ENCODE measurements at places on chromosomes 6 and 20.

DNA sequence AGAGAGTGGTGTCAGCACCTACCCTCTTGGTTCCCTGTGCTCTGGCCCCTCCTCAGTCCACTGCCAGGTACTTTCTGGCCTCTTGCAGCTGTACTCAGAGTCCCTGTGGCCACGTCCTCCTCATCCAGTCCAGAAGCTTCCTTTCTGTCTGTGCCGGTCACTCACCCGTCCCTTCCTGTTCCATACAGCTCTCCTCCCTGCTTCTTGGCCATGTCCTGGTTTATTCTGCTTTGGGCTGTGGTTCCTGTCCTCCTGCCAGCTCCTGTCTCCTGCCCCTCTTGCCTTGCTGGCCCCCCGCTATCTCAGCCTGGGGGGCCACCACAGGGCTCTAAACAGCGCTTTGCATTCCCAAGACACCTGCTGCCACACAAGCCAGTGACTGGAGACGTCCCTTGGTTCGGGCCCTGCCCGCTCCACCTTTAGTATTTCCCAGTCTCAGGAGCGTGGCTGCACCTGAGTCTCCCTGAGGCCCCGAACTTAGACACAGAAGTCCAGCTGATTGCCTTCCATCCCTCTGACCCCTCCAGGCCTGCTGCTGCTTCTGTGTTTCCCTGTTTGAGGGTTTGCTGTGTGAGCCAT, 15.5 kb upstream of the RBM38 start:
- DNase-seq: no peak

DNA sequence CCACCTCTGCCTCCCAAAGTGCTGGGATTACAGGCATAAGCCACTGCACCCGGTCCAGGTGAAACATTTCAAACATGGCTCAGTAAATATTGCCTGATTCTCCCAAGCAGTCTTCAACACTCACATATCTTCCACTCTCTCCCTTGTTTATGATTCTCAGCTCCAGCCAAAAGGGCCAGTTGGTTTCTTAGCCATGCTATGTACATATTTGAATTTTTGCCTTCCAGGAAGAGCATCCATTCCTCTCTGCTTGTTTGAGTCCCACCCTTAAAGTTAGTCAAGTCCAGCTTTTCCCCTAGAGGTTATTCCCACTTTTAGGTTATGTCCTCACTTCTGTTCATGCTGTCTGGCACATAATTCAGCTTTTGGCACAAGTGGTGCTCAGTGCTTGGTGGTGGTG, 5.9 kb downstream of the KIFC1 start:
- DNase-seq: no peak

DNA sequence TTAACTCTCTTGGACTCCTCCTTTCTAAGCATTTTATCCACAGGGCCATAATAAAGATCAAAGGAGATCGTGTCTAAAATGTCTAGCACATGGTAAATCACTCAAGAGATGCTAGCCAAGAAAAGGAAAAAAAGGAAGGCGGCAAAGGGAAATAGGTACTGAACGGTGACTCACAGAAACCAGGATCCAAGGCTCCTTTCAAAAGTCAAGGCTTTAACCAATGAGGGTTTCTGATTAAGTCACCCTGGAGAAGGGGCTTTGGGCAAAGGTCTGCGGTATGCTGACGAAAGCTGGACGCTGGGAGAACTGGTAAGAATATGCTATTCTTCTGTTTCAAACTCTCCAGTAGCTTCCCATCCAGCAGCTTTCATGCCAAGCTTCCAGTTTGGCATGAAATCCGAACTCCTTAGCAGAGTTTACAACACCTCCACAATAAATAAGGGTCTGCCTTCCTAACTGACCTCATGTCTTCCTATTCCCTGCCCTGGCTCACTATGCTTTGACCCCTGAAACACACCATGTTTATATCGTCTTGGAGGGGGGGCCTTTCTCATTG, 1.0 kb downstream of the TOMM34 start:
- peak; percentile 27 for DNase-seq

DNA sequence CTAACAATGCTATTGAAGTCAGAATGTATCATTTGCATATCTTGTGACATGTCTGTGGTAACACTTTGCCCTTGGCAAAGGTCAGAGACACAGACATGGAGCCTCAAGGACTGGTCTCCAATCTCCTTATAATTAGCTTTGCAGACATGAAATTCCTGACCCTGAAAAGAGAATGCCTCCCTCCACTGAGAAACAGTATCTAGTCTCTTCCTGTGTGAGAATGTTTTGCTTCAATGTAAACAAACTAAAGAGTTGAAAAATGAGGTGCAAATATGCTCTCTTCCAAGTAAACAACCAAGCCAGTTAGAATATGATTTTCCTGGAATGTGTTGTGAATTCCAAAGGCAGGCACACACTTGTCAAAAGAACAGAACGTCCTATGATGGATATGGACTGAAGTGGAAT, 407.1 kb upstream of the MARCKS start:
- peak; percentile 75 for DNase-seq

DNA sequence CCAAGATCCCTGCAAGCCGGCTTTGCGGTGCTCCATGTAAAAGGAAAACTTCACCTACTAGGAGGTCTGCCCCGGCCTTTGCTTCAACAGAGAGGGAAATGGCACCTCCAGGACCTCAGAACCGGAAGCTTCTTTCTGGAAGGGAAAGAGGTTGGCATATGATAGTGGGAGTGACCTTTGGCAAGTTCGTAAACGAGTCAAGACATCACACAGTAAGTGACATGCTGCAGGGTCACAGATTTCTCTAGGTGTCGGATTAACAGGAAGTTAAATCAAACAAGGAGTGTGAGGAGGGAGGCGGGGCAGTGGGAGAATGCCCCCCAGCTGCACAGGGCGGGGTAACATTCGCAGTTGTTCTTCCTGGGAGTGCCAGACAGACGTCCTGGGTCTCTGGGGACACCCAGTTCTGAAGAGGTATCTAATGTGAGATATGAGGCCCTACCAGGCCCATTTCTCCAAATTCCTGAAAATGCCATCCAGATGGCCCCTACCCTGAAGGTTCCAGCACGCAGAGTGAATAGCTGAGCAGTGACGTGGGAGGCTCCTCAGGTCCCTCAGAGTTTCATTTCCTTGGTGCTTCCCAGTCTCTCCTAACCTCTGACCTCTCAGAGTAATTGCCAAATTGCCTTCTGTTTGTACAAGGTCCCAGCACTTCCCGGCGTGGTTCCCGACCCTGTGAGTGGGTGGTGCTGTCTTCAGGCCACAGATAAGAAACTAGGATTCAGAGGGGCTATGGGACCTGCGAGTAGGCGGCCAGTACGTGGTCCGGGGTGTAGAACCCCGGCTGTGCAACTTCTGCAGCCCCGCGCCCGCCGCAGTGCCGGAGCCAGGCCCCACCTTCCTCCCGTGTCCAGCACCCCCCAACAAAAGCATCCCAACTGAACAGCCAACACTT, 1.9 kb downstream of the RRBP1 start:
- DNase-seq: peak; percentile 68

DNA sequence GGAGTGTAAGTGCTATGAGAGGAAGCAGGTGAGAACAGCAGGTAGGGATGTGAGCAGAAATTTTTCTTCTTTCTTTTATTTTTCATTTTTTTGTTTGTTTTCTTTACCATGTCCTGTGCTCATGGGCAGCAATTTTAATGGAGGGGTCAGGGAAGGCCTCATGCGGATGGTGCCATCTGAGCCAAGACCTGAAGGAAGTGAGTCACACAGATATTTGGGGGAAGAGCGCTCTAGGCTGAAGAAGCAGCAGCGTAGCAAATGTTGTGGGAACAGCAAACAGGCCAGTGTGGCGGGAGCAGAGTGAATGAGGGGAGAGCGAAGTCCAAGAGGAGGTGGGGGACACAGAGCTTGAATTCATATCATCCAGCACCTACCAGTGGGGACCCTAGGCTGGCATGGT, 12.7 kb downstream of the SPDEF start:
- peak; percentile 56 for DNase-seq

DNA sequence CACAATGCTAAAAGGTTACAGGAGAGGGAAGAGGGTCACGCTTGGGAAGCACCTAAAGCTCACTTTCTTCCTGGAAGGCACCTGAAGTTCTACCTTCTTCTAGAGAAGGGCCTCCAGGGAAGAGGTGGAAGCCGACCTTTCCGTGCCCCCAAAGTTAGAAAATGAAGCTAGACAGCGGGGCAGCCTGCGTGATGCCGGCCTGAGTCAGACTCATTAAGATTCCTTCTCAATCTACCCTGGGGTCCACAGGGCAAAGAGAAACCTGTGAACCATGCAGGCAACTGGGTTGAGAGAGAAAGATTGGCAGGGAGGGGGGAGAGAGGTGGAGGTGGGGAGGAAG, 54.8 kb upstream of the CCDC167 start:
- DNase-seq: no peak

- DNase-seq: peak; percentile 85
Measured at GRCh38 chr20:47278907-47279348, 77.6 kb downstream of the ZMYND8 start.

DNA sequence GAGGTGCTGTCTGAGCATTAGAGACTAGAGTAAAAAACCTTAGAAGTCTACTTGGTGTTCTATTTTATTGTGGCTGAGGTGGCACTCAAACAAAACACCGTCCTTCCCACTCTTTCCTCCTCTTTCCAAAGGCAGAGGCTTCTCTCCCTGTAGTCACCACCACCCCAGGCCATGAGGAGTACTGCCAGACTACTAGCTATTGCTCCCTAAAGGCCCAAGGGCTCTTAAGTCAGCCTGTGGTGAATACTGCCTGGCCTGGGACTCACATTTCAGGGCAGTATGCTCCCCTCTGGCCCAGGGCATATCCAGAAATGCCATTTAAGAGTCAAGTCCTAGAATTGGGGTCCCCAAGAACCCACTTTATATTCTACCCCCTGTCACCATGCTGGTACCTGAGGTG, 309.7 kb upstream of the IMPG1 start:
- no peak for DNase-seq

DNA sequence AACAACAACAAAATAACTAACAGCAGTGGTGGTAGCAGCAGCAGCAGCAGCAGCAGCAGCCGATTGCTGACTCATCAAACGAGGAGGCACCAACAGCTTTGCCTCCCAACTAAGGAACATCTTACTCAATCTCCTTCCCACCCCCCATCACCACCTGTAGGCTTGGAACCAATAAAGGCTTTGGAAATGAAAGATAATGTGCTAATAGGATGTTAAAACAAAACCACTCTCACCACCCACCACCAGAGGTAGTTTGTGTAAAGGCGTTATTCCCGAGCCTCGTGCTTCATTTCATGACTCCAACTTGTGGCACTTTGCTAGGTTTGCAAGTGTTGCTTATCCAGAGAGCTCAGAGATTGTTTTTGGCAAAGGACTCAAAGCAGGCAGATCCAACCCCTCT, 346.5 kb downstream of the CD83 start:
- DNase-seq: peak; percentile 27

GRCh38 chr20:6185268-6185667, 62.4 kb upstream of the FERMT1 start:
- DNase-seq: no peak

- no peak for DNase-seq
Measured at GRCh38 chr20:19492687-19493336, 265.2 kb upstream of the RIN2 start.

DNA sequence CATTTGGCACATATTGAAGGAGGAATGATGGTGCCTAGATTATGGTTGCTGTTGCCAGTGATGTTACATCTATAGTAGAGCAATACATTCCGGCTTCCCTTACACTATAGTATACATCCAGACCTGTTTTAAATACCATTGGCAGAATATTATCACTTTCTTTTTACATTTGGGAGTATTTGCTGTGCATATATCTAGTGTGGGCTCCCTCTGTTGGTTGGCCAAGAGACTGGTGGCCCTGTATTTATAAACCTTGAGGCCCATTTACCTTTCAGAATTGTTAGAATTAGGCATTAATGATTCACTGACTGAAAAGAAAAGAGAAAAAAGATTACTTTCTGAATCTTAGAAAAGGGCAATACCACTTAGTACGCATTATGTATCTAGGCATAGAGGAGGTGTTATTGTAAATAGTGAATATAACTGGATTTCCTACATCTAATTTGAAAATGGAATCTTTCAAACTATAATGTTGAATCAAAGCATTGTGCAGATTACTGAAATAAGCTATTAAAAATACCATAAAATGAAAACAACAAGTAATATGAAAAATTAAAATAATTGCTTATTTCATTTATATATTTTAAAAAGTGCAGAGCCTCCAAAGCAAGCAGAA, 628.8 kb upstream of the MAN1A1 start:
- peak; percentile 19 for DNase-seq

DNA sequence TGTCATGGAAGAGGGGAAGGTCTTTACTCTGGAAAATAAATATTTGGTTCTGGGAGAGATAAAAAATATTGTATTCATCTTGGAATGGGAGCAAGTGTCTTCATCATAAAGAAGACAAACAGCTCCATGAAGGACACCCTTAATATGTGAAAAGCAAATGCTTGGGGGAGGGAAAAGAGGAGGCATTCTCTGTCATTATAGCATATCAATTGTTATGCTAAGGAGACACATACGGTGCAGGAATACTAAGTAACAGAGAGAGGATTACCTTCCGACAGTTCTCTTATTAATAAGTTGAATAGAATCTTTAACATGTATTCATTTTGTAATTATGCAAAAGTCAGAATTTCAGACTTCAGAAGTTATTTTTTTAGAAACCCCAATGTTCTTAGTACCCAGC, 634.4 kb downstream of the UTRN start:
- DNase-seq: no peak

GRCh38 chr6:72238021-72238420, 351.7 kb downstream of the RIMS1 start:
- no peak for DNase-seq

Data from LHCN-M2 (cell line).